ENCODE measurements at places on chromosomes 2 and 18.
A peak's percentile ranks its signal among the peaks of the same experiment; 100 is the strongest.

DNA sequence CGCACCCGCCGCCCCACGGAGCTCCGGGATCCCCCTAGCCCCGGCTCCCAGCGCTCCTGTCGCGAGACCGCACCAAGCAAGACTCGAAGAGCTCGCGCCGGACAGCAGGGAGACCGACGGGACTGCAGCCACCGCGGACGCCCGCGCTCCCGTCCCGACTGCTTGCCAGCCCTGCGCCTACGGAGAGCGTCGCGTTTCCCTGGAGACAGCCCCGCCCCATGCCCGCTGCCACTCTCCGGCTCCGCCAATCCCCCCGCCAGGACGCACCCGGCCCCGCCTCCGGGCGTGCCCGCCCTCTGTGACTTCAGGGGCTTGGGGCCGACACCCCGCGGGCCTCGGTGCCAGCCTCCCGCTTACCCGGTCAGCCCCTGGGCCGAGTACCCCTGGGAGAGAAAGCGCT is at the start of gene ANKMY1:
Gene ANKMY1, minus strand, starts transcription at position 181 of the 400 bp plus-strand sequence. CDS start 653 bp downstream, outside the sequence.
- H3K27ac ChIP-seq = no peak within 1 kb of the TSS
- peak; percentile 52 for DNase-seq
- H3K4me3 ChIP-seq = peak within 1 kb of the TSS; percentile 31
- no peaks in the 10 kb centered on the region for H3K36me3 ChIP-seq

GRCh38 chr2:8421658-8422449 is 260.0 kb upstream of the ID2 start:
- H3K27ac ChIP-seq = no peak overlapping the region
- DNase-seq = no peak
- H3K36me3 ChIP-seq = no peaks in the 10 kb centered on the region
- H3K4me3 ChIP-seq = no peak overlapping the region

GRCh38 chr2:152450176-152450575 is 115.2 kb downstream of the FMNL2 start:
- no peaks in the 10 kb centered on the region for H3K27me3 ChIP-seq
- no peak overlapping the region for H3K4me3 ChIP-seq
- no peaks in the 10 kb centered on the region for H3K36me3 ChIP-seq
- DNase-seq = no peak

GRCh38 chr18:62683935-62684334 is 31.4 kb upstream of the PHLPP1 start:
- H3K4me3 ChIP-seq = no peak overlapping the region
- no peak overlapping the region for H3K27ac ChIP-seq
- no peaks in the 10 kb centered on the region for H3K36me3 ChIP-seq
- DNase-seq = no peak

DNA sequence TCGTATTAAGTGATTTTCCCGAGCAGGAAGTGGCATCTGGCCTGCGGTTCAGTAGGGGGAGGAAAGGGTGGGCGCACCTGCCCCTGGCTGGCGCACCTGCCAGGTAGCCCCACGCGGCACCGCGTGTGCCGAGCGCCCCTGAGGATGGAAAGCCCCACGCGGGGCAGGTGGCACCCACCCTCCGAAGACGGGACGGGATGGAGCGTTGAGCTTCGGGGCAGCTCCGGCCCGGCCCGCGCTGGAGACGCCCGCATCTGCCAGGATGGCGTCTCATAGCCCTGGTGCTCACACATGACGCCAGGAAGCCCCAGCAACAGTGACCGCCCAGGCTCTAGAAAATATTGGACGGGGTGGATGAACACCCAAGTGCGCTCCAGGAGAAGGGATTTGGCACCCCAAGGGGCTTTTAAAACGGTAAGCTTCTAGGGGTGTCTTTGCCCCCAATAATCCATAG is 2.5 kb upstream of the NFATC1 start:
- no peaks in the 10 kb centered on the region for H3K27me3 ChIP-seq
- peak overlapping the region; percentile 54 for H3K4me3 ChIP-seq
- H3K27ac ChIP-seq = peak overlapping the region; percentile 68
- no peak for DNase-seq

GRCh38 chr2:169073963-169074751 is 4.8 kb downstream of the DHRS9 start:
- no peaks in the 10 kb centered on the region for H3K36me3 ChIP-seq
- H3K4me1 ChIP-seq = no peaks in the 10 kb centered on the region
- H3K27me3 ChIP-seq = no peaks in the 10 kb centered on the region
- no peak for DNase-seq

DNA sequence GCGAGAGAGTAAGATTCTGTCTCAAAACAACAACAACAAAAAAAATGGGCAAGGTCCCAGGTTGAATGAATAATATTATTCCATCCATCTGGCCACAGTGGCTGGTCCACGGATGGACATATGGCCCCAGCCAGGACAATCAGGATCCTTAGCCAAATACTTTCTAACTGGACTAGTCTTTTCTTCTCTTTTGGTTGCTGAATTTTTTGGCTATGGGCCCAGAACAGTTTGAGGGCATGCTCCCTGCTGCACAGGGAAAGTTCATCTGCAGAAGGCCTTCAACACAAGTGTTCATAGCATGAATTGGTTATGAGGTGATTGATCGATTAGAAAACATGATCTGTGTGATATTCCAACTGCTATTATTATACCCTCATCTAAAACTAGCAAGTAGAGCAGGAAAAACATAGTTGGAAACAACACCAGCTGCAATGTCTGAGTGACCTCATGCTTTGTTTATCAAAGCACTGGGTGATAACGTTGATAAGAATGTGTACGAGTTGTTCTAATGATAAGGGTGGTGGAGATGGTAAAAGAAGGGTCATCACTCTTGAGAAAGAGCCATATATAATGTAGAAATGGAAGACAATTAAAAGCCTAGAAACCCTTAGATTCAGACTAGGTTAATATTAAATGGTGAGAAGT is 47.8 kb upstream of the RNF103 start:
- H3K27me3 ChIP-seq = no peaks in the 10 kb centered on the region
- H3K27ac ChIP-seq = no peak overlapping the region
- H3K36me3 ChIP-seq = no peaks in the 10 kb centered on the region
- H3K4me3 ChIP-seq = no peak overlapping the region
- peaks cover 5% of the 10 kb centered on the region for H3K4me1 ChIP-seq

- no peaks in the 10 kb centered on the region for H3K27me3 ChIP-seq
- no peak for DNase-seq
- H3K4me3 ChIP-seq = no peak overlapping the region
- no peak overlapping the region for H3K27ac ChIP-seq
- H3K4me1 ChIP-seq = no peaks in the 10 kb centered on the region
These were observed 2.2 kb downstream of the SGO2 start for GRCh38 chr2:200528228-200528627.

- no peaks in the 10 kb centered on the region for H3K4me1 ChIP-seq
- H3K27ac ChIP-seq = no peak overlapping the region
- no peak overlapping the region for H3K4me3 ChIP-seq
- no peak for DNase-seq
These were observed 13.8 kb downstream of the MAPK4 start for GRCh38 chr18:50573679-50574078.

DNA sequence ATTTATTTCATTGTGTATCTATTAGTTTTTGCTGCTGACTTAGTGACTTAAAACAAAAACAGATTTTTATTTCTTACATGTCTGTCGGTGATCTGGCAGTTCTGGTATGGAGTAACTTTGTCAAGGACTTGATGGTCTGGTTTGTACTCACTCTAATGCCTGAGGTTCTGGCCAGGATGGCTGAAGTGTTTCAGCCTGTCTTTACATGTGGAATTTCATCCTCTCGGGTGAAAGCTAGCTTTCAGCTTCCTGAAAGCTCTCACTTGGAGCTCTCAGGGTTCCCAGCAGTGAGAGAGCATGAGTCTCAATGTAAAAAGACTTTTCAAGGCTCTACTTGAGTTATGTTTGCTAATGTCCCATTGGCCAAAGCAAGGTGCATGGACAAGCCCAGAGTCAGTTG is 216.4 kb downstream of the NR4A2 start:
- H3K4me3 ChIP-seq = no peak overlapping the region
- no peaks in the 10 kb centered on the region for H3K36me3 ChIP-seq
- DNase-seq = no peak
- H3K4me1 ChIP-seq = no peaks in the 10 kb centered on the region

- H3K36me3 ChIP-seq = no peaks in the 10 kb centered on the region
- H3K27me3 ChIP-seq = no peaks in the 10 kb centered on the region
- DNase-seq = no peak
- no peak overlapping the region for H3K4me3 ChIP-seq
- peaks cover 3% of the 10 kb centered on the region for H3K4me1 ChIP-seq
These were observed 138.3 kb downstream of the FMNL2 start for GRCh38 chr2:152473151-152473857.

DNA sequence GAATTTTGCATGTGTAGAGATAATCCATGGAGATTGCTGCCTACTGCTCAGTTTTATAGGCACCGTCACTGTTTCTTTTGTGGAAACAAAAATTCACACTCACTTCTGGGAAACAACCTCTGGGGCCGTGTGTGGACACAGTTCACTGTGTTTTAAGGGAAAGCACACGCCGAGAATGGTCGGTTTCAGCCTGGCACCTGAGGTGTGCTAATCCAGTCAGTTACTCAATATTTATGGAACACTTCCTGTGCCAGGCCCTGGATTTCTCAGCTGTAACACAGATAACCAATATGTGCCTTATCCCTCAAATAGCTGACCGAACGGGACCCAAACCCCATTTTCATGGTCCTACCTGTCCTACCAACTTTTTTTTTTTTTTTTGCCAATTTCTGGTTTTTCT is 179.6 kb downstream of the MGAT5 start:
- H3K36me3 ChIP-seq = no peaks in the 10 kb centered on the region
- no peak overlapping the region for H3K27ac ChIP-seq
- no peak overlapping the region for H3K4me3 ChIP-seq

GRCh38 chr2:35871672-35872071 is 483.9 kb upstream of the CRIM1 start:
- H3K4me3 ChIP-seq = no peak overlapping the region
- no peak for DNase-seq
- H3K27me3 ChIP-seq = no peaks in the 10 kb centered on the region
- no peaks in the 10 kb centered on the region for H3K4me1 ChIP-seq

DNA sequence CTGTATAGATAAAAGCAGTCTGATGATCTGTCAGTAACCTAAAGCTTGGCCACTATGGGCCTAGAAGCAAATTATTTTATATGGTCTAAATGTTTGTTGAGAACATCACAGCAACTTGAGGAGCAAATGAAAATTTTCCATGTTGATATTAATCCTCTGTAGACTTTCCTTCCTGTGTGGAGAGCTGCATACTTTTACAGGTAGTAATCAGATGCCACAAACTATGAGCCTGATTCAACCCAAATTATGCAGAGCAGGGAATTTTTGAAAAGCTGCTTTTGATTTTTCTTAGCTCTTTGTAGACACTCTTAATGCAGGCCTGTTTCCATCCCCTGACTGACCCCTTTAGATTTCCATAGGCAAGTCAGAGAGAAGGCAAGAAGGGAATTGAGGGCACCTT is 17.3 kb downstream of the PAX3 start:
- H3K4me3 ChIP-seq = no peak overlapping the region
- DNase-seq = no peak
- H3K27ac ChIP-seq = no peak overlapping the region
- H3K36me3 ChIP-seq = no peaks in the 10 kb centered on the region
- peaks cover 10% of the 10 kb centered on the region for H3K27me3 ChIP-seq

DNA sequence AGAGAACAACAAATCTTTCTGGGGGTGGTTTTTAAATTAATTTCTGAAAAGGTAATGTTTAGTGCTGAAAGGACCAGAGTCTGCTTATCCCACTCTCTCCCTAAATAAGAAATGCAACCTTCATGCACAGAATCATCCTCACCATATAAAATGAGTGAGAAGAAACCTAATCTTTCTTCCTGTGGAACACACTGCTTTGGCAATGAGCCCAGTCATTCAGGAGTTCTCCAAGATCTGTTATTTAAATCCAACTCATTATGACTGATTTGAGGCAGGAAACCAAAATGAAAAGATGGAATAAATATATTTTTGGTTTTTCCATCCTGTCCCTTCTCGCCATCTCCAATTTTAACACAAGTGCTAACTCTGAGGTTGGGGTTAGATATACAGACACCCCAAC is 228.3 kb downstream of the SRBD1 start:
- no peaks in the 10 kb centered on the region for H3K36me3 ChIP-seq
- H3K4me1 ChIP-seq = no peaks in the 10 kb centered on the region
- no peak overlapping the region for H3K27ac ChIP-seq
- no peak overlapping the region for H3K4me3 ChIP-seq

DNA sequence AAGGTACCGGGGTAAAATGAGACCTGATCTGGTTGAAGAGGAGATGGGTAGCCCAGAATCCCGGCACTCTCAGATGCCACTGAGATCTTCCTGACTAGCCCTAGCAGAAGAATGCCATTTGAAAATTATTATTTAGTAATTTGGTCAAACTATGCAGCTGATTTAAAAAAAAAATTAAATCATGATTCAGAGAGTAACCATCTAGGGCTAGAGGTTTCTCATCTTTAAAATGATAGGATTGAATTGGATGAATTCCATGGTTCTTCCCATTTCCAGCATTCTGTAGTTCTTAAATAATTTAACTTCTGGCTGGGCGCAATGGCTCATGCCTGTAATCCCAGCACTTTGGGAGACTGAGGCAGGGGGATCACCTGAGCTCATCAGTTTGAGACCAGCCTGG is 106.1 kb downstream of the MYO1B start:
- H3K27me3 ChIP-seq = no peaks in the 10 kb centered on the region
- no peak overlapping the region for H3K4me3 ChIP-seq
- no peaks in the 10 kb centered on the region for H3K4me1 ChIP-seq
- DNase-seq = no peak

- H3K4me3 ChIP-seq = no peak overlapping the region
- H3K27me3 ChIP-seq = no peaks in the 10 kb centered on the region
- H3K4me1 ChIP-seq = no peaks in the 10 kb centered on the region
These were observed 461.0 kb upstream of the CDH2 start for GRCh38 chr18:28637897-28638296.

DNA sequence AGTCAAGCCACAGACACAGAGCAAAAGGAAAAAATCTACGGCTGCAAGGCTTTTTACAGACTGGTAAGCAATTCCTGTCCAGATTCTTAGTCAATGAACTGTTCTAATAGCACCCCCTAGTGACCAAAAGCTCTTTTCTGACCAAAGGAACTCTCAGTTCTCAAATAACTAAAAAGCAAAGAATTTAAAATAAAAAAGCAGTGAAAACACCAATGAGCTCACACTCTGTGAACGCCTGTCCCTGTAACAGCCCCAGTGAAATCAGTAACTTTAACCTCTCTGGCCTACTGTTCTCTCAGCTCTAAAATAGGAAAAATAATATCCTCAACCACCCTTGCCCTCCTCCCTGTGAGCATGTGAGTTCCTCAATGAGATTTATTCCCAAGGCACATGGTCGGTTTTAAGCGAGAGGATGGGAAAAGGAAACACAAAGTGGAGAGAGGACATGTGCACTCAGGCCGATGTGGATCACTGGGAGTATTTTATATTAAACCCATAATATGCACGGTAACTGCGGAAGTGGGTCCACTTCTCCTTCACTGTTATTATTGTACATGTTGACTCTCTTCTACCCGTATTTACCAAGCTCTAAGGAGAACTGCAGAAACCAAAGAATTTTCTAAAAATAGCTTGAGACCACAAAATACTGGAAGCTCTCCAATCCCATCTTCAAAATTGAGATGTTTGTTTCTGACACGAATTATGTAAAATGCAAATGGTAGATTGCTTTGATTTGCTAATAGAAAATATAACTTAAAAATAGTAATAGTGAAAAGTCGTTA is 128.5 kb downstream of the STK39 start:
- no peak overlapping the region for H3K27ac ChIP-seq
- no peaks in the 10 kb centered on the region for H3K27me3 ChIP-seq
- no peaks in the 10 kb centered on the region for H3K4me1 ChIP-seq
- H3K36me3 ChIP-seq = no peaks in the 10 kb centered on the region

- no peaks in the 10 kb centered on the region for H3K4me1 ChIP-seq
- no peak overlapping the region for H3K4me3 ChIP-seq
- no peak for DNase-seq
- no peaks in the 10 kb centered on the region for H3K27me3 ChIP-seq
- H3K36me3 ChIP-seq = no peaks in the 10 kb centered on the region
These were observed 248.8 kb upstream of the SLC39A10 start for GRCh38 chr2:195408196-195408595.

GRCh38 chr18:32714571-32715148 is 58.2 kb downstream of the KLHL14 start:
- no peak overlapping the region for H3K27ac ChIP-seq
- no peaks in the 10 kb centered on the region for H3K4me1 ChIP-seq
- no peak overlapping the region for H3K4me3 ChIP-seq
- H3K36me3 ChIP-seq = no peaks in the 10 kb centered on the region
- no peaks in the 10 kb centered on the region for H3K27me3 ChIP-seq

All from prostate gland (tissue), 2 donors.